ENCODE measurements at places on chromosomes 2 and 18.
A peak's percentile ranks its signal among the peaks of the same experiment; 100 is the strongest.

- peak; percentile 61 for DNase-seq
These were observed 176.4 kb downstream of the AGAP1 start for GRCh38 chr2:235669983-235670962.

DNA sequence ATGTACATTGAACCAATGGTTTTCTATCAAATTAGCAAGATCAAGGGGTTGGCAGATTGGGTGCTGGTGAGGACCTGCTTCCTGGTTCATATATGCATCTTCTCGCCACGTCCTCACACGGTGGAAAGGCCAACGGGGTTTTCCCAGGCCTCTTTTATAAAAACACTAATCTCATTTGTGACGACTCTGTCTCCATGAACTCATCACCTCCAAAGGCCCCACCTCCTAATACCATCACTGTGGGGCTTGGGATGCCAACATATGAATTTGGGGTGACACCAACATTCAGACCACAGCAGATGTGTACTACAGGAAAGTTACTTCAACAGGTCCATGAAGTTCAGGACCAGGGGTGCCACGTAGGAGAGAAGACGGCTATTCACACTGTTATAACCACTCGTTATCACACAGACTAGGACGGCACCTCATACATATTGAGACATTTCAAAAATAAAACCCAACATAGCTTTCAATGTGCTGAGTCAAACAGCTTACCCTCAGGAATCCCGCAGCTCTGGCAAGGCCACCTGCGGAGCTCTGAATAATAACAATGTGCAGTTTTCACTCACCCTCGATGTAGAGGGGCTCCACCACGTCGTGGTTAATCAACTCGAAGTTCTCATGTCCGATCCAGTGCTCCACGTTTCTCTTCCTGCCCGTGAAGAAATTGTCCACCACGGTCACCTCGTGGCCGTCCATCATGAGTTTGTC is 49.3 kb downstream of the UXS1 start:
- no peak for DNase-seq

DNA sequence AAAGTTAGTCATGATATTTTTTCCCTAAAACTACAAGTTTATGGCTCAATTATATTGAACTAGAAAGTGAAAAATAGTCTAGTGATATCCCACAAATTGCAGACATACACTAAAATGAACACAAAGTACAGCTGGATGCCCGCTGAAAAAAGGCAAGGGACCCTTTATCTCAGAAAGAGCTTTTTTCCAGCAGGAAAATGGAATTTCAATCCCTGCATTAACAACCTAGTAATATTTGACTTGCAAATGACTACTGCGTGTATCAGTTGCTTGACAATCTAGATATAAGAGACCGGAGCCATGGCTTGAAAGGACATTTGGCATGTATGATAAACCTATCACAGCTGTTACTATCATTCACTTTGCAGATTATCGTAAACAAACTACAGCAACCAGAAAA is 49.1 kb downstream of the LRPPRC start:
- DNase-seq = no peak

GRCh38 chr18:58285449-58286130 is 241.6 kb downstream of the NEDD4L start:
- DNase-seq = no peak

- DNase-seq = no peak
These were observed 88.6 kb downstream of the KCTD18 start for GRCh38 chr2:200421270-200421669.

GRCh38 chr2:236857246-236857645 is 228.4 kb upstream of the COPS8 start:
- no peak for DNase-seq

DNA sequence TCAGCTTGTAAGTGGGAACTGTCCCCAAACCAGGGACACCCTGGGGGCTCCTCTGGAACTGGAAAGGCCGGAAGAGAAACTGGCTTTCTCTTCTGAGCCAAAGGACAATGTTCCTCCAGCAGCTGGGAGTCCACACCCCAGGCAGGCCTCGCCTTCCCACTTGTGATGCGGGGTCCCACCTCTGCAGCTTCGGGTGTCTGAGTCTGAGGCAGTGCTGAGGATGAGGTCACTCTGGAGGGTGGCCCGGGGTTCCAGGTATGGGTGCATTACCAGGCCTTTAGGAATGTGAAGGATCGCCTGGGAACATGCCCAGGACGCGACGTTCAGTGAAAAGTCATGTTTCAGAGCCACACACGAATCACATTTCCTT is 18.2 kb upstream of the BOK start:
- DNase-seq = no peak

DNA sequence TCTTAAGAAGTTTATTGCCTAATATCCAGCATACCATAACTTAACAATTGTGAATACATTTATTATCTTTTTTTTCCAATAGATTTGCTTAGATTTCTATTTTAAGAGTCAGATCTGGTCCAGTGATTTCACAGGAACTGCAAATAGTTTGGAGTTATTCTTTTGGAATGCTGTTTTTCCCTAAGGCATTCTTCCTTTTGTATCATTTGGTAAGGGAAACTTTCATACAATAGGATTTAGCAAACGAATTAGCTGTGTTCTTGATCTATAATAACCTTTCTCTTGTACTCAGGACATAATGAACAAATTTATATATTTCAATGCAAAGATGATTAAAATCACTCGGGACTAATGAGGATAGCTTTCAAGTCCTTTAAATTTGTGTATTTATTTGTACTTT is 201.6 kb downstream of the ERBB4 start:
- DNase-seq = no peak

All from putamen (tissue), 1 donor.